Upper lobe of right lung (tissue), 1 donor: ENCODE measurements at places on chromosomes 13 and 19. TPM values are rescaled to one million over a fixed set of nuclear protein-coding genes. Genes with fewer than 3 reads are reported as not detected.

DNA sequence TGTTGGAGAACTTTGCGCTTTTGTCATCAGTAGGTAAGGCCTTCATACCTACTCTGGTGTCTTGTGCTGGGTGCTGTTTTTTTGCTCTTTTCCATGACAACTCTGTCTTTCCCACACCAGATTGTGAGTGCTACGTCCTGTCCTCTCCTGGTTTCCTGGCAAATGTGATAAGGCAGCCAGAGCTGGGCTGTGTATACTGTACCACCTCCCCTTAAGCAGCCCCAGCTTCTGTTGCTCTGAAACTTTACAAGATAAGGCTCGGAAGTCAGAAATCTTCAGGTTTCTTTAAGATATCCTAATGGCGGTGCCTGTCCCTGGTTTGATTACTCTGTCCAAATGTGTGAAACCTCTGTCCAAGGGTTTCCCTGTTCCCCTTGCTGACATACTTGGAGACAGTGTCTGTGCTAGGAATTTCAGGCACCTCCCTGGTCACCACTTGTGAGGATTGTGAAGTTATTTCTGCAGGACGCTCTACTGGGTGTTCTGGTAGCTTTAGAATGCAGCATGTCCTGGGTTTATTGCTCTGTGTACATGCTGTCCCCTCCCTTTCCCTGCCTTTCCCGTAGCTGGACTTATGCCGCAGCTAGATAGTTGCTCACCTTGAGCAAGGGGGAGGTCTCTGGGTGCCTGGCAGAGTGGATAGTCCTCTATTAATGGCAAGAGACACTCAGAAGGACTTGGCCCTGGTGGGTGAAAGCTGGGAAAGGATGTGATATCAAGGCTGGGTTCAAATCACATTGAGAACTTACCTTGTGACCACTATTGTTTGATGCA lies 7.0 kb downstream of the ZNF749 start:
- H3K27me3 ChIP-seq = no peaks in the 10 kb centered on the region
- DNase-seq = no peak
- H3K4me1 ChIP-seq = no peaks in the 10 kb centered on the region
- no peak overlapping the region for H3K27ac ChIP-seq
- no peak overlapping the region for H3K4me3 ChIP-seq

DNA sequence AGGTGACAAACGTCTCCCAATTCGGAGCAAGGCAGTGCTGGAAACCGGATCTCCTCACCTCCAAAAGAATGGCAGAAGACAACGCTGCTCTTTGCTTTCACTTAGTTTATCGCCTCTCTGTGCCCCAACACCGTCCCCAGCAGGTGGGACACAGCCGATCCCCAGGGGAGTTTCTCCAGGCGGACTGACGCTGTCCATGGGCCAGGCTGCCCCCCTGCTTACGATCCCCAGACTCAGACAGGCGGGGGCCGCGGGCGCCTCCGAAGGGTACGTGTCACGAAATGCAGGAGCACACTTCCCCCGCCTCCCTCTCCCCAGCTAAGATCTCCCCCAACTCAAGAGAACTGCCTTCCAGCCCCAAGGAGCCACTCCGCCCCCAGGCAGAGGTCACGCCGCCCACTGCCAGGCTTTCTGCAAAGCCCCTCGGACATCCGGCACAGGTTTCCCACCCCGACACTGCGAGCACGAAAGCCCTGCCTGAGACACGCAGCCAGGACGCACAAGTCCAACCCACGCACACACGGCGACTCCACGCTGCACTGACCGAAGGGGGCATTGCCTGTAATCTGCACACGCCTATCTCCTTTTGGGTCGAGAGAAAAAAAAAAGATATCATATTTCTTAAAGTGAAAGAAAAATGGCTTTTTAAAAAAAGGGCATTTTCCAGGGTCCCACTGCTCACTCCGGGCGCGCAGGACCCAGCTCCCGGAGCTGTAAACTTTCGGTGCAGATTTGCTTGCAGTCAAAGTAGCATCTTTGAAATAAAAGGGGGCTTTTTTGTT lies 2.0 kb downstream of the SPRY2 start:
- no peaks in the 10 kb centered on the region for H3K27me3 ChIP-seq
- DNase-seq = peak; percentile 91
- peak overlapping the region; percentile 95 for H3K27ac ChIP-seq
- H3K4me3 ChIP-seq = peak overlapping the region; percentile 84
- peaks cover 33% of the 10 kb centered on the region for H3K4me1 ChIP-seq

DNA sequence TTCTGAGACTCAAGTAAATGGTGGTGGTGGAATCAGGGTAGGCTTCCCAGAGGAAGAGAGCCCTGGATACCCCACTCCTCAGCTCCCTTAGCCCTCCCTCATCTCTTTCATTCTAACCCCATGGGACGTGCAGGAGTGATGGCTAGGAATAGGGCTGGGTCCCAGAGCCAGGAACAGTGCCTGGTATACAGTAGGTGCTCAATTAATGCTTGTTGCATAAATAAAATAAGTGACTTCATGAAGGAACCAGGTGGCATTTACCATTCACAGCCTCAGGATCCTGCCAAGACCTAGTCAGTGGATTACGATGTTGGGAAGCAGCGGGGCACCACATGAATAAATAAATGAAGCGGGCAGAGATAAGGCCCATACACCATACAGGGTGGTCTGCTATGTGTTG lies 3.9 kb downstream of the UNC13A start:
- H3K27ac ChIP-seq = no peak overlapping the region
- H3K4me1 ChIP-seq = peaks cover 28% of the 10 kb centered on the region
- no peak for DNase-seq
- no peaks in the 10 kb centered on the region for H3K36me3 ChIP-seq
- H3K4me3 ChIP-seq = no peak overlapping the region

- no peaks in the 10 kb centered on the region for H3K27me3 ChIP-seq
- no peak for DNase-seq
- H3K4me3 ChIP-seq = no peak overlapping the region
- no peak overlapping the region for H3K27ac ChIP-seq
- H3K36me3 ChIP-seq = no peaks in the 10 kb centered on the region
Observed at GRCh38 chr13:57123681-57124080, 17.0 kb upstream of the PRR20A start.

GRCh38 chr13:26836626-26837025 lies 76.0 kb upstream of the GPR12 start:
- peaks cover 25% of the 10 kb centered on the region for H3K27me3 ChIP-seq
- H3K27ac ChIP-seq = no peak overlapping the region
- H3K4me1 ChIP-seq = no peaks in the 10 kb centered on the region
- H3K4me3 ChIP-seq = no peak overlapping the region

The CBARP gene
- total RNA-seq = 1.0 TPM

The TRAPPC6A gene
- total RNA-seq = 16.9 TPM

The SLC5A5 gene
- not detected for total RNA-seq

The GPC6 gene
- 8.4 TPM for total RNA-seq

The ZNF132 gene
- total RNA-seq = 5.1 TPM

The NUDT15 gene
- total RNA-seq = 13.2 TPM

The APC2 gene
- total RNA-seq = 0.20 TPM
